ENCODE measurements at places on chromosomes 5 and 9.
A peak's percentile ranks its signal among the peaks of the same experiment; 100 is the strongest.

GRCh38 chr5:40405230-40405629, 274.5 kb upstream of the PTGER4 start:
- DNase-seq, result no peak

- DNase-seq, result peak; percentile 86
Measured at GRCh38 chr5:177537389-177538361, 16.7 kb downstream of the FAM193B start.

GRCh38 chr5:32173267-32174010, 680 bp downstream of the GOLPH3 start:
- peak; percentile 43 for DNase-seq

DNA sequence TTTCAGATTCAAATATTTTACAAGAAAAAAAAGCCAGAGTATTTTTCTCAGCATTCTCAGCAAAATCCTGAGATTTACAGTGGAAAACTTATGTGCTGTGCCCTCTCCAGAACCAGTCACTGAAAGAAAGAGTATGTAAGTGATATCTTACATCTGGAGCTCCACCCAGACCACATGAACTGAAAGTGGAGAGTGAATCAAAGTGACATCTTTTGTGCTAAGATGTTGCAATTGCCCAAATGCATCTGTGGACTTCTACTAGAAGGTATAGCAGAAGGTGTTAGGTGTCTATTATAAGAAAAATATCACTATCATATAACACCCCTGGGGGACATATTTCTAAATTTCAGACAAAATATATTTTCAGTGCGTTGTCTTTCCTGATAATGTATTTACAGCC, 49.0 kb upstream of the RIC1 start:
- DNase-seq, result no peak

- no peak for DNase-seq
Measured at GRCh38 chr5:16857635-16858034, 78.5 kb downstream of the MYO10 start.

DNA sequence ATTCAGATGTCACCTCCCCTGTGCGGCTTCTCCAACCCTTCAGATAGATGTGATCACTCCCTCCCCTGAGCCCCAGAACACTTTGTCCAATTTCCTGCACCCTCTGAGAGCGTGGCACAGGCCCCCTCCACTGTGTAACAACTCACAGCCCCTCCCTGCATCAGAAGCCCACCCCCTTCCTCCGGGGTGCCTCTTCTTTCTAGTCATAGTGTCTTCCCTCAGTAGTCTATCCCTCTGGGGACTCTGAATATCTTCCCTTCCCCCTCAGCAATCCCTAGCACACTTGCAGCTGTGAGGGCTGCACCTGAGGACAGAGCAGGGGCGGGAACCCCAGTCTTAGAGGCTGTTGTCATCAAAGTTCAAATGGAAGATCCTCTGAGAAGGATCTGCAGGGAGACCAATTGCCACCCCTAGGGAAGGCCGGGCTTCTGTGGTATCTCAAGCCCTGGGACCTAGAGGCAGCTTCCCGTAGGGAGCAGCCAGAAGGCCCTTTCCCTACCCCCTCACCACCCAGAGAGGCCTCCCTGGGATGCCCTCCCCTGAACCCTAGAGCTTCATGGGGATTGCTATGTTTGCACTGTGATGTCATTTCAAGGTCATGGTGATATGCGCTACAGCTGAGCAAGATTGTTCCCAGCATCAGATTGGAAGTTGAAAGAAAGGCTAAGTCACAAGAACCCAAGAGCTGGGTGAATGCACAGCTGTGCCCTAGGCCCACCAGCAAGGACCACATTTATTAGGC, 70.7 kb downstream of the THBS4 start:
- DNase-seq, result no peak

Measured in RCC 7860 (cell line).